ENCODE measurements at places on chromosomes 1 and 21.

DNA sequence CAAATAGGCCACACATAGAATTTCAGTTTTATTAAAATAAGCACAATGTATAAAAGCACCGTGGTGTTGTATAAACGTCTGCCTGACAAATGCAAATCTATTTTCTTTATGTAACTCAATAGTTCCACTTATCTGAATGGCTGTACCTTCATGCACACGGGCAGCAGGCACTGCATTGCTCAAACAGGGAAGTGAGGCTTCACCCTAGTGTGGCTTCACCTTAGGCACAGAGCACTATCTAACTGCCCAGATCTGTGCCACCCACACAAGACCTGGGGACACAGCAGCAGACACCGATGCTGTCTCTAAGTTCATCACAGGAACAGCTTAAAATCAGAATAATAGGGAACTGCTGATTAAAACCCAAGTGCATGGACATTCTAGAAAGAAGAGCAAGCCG is 6.0 kb upstream of the KNCN start:
- no peak for DNase-seq

- no peak for DNase-seq
Observed at GRCh38 chr1:184941735-184942134, 32.6 kb downstream of the NIBAN1 start.

DNA sequence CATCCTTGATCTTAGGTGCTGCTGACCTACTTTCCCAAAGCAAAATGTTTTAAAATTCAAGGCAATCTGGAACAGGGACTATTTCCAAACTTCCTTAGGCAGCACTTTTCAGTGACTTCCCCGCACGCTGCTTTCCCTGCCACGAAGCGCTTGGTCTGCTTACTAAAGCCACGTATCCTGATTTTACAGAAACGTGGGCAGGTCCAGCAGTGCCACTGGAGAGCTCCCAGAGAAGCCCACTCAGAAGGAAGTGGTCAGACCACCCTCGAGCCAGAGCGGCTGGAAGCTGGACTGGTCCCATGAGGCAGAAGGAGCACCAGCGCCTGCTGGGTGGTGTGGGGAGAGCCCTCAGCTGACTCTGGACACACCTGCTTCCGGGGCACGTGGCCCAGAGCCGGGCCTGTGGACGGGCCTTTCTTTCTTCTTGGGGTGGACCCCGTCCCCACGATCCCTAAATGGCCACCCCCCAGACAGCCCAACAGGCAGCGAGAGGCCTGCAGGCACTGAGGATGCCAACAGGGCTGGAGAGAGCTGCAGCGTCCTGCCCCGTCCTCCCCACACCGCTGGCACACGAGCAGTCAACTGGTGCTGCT is 23.2 kb downstream of the PTTG1IP start:
- no peak for DNase-seq

- no peak for DNase-seq
Observed at GRCh38 chr1:203274603-203275381, 30.5 kb upstream of the BTG2 start.

DNA sequence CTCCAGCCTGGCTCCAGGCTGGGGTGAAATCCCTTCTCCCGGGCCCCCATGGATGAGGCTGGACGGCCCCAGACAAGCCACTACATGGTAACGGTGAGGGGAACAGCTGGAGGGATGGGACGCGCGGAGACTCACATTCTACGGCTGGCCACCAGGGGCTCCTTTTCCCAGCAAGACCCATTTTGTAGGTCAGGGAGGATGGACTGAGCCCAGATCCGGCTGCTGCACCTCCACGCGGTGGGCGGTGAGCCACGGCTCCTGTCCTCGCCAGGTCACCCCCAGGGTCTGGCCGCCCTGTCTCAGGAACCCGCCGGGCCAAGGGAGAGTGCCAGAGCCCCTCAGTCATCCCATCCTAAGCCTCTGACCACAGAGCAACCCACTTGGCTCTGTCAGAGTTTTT is 75.0 kb upstream of the ACTRT2 start:
- DNase-seq: no peak

DNA sequence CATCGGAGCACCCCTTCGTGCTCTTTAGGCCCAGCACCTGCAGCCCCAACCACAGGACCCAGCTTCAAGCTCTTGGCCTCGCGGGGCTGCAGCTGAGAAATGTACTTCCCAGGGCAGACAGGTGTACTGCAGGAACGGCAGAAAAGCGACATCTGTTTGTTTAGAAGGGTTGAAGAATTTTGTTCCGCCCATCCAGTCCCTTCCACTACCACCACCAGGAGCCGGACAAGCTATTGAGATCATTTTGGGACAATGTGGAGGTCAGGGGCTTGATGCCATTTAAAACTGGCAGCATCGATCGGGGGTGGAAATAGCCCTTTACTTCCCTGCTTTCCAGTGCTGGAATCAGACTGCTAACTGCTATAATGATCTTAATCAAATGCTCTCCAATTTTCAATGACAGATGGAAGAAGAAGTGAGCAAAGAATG is 1.7 kb downstream of the SERTAD4 start:
- no peak for DNase-seq

DNA sequence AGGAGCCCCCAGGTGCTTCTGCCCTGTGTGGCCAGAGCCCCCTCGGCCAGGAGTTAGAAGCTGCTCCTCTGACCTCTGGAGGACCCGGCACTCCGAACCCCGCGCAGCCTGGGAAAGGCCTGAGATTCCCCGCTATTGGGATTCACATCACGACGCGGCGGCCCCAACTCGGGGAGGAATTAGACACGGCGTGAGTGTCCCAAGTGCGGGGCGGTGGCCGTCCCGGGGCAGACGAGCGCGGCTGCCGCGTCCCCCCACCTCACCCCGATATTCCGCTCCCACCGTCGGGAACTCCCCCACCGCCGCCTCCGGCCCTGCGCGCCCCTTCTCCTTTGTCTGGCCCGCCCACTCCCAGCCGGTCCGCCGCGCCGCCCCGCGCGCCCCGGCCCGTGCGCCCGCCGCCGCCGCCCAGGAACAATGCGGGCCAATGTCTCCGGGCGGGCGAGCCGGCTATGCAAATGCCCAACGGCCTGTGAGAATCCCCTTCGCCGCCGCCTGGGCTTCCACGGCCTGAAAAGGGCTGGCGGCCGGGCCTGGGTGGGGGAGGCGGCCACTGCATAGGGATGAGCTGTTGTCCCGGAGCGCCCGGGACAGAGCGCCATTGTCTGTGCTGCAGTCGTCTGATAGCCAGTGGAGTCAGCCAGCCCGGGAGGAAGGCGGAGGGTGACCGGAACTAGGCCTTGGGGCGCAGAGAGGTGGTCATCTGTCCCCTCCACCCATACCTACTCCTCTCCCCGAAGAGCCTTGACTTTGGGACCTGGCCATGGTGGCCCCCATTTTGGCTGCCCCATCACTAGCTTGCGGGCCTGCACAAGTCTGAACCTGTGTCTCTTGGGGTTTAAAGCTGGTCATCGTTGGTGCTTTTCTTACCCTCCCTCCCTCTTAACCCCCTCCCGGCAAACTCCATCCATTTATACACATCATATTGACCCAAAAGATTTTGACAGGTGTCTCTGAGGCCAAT is 19.4 kb downstream of the RHBG start:
- no peak for DNase-seq

- no peak for DNase-seq
Observed at GRCh38 chr1:11691928-11692711, 610 bp downstream of the DRAXIN start.

- no peak for DNase-seq
Observed at GRCh38 chr1:15432324-15432723, 5.9 kb upstream of the CTRC start.

DNA sequence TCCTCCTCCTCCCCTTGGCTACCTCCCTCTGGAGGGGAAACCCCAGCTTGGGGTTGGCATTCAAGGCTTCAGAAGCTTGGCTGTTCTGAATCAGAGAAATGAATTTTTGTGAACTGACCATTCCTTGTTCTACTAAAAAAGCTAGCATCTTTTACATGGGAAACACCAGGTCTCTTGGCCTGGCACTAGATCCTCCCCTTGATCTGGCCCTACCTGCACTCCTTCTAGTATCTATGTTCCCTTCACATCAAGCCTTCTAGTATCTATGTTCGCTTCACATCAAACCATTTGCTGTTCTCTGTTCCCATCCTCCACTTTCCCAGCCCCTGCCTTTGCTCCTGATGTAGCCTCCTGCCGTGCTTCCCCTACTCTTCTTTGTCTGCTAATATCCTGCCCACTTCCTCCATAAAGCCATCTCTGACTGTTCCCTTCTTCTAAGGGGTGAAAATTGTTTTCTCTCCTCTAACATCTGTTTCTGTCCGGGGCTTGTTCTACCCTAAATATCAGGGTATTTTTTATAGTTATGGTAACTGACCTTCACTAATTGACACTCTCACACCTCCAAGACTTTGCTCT is 25.8 kb downstream of the FAM151A start:
- DNase-seq: no peak

GRCh38 chr1:17397910-17398695 is 26.1 kb downstream of the PADI6 start:
- DNase-seq: no peak

DNA sequence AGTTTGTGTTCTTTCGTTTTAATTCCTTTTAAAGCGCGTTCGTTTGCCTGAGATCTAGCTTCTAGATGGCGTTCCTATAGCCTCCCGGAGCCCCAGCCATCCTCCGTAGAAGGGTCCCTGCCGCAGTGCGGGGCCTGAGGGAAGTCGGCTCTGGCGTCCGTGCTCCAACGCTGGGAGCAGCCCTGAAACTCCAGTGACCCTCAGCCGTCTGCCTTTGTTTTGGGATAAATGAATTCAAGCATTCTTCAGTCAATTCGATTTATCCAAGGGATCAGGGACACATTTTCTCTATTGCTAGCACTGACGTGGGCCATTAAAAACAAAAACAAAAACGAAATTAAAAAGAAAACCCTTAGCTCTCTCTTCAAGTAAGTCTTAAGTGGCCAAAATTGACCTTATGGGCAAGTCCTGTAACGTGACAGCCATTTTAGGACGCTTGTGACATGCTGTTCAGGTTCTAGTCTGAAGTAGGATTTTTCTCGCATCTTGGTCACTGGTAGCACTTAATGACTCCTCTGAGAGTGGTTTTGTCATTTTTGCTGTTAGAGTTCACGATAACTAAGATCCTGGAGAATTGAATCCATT is 742 bp upstream of the HSPA13 start:
- no peak for DNase-seq
